Dermis blood vessel endothelial cell (primary cell): ENCODE measurements at places on chromosomes 12 and 14. TPM values are rescaled to one million over a fixed set of nuclear protein-coding genes. Genes with fewer than 3 reads are reported as not detected.

Gene SERPINA10
- not detected in 2 replicates for total RNA-seq

Gene SLC25A21
- 0.74 and 9.7 TPM in 2 replicates for total RNA-seq

Gene OASL
- 0.34 and 0.74 TPM in 2 replicates for total RNA-seq

Gene ERBB3
- 0.34 and 0.88 TPM in 2 replicates for total RNA-seq

Gene CCNT1
- 25.9 and 28.3 TPM in 2 replicates for total RNA-seq

Gene STON2
- total RNA-seq: 100 and 119 TPM in 2 replicates

Gene TPPP2
- not detected in 2 replicates for total RNA-seq

Gene ITGB7
- 0.19 and 0.34 TPM in 2 replicates for total RNA-seq

Gene DCN
- total RNA-seq: 4.3 and 35.6 TPM in 2 replicates

Gene SLC16A7
- 7.1 and 9.5 TPM in 2 replicates for total RNA-seq

Gene CIROP
- total RNA-seq: not detected in 2 replicates

Gene RNF212B
- not detected in 2 replicates for total RNA-seq

Gene PLD4
- under 0.01 and 0.05 TPM in 2 replicates for total RNA-seq

Gene RNU6-7
- not detected in 2 replicates for total RNA-seq

Gene TMEM132D
- total RNA-seq: not detected in 2 replicates

Gene CERS5
- 24.5 and 46.0 TPM in 2 replicates for total RNA-seq

Gene SOCS2
- 83.3 and 93.6 TPM in 2 replicates for total RNA-seq

Gene C3AR1
- total RNA-seq: 0.09 TPM in 1 of 2 replicates, not detected in the other

Gene CLEC9A
- not detected in 2 replicates for total RNA-seq

Gene RSRC2
- 49.4 and 49.5 TPM in 2 replicates for total RNA-seq

Gene LYZ
- total RNA-seq: not detected in 2 replicates

Gene TAS2R42
- total RNA-seq: not detected in 2 replicates

Gene HOXC10
- 0.28 and 0.85 TPM in 2 replicates for total RNA-seq

Gene MSI1
- total RNA-seq: not detected in 2 replicates

Gene OTOGL
- total RNA-seq: 0.17 and 1.2 TPM in 2 replicates

Gene TEAD4
- 24.7 and 36.2 TPM in 2 replicates for total RNA-seq

Gene HOXC4
- not detected in 2 replicates for total RNA-seq

Gene MFAP5
- 0.19 and 0.85 TPM in 2 replicates for total RNA-seq

Gene GRIP1
- 0.05 and 0.17 TPM in 2 replicates for total RNA-seq

Gene DHRS1
- total RNA-seq: 10.6 and 16.7 TPM in 2 replicates

Gene P2RX2
- 0.17 TPM in 1 of 2 replicates, not detected in the other for total RNA-seq

Gene SLC17A8
- not detected in 2 replicates for total RNA-seq

Gene MGP
- total RNA-seq: 63.0 and 68.4 TPM in 2 replicates

Gene LALBA
- total RNA-seq: not detected in 2 replicates

Gene PRPF39
- total RNA-seq: 28.9 and 44.4 TPM in 2 replicates

Gene KRT72
- total RNA-seq: not detected in 2 replicates

Gene BCAT1
- 103 and 166 TPM in 2 replicates for total RNA-seq

Gene NOC4L
- total RNA-seq: 12.1 and 18.3 TPM in 2 replicates

Gene PRPH
- not detected in 2 replicates for total RNA-seq

Gene RASAL1
- total RNA-seq: under 0.01 and 0.05 TPM in 2 replicates

Gene SCNN1A
- total RNA-seq: 1.5 and 7.1 TPM in 2 replicates

Gene OVCH1
- not detected in 2 replicates for total RNA-seq

Gene TMEM63C
- under 0.01 TPM in 1 of 2 replicates, not detected in the other for total RNA-seq

Gene OTX2
- not detected in 2 replicates for total RNA-seq

Gene HAL
- total RNA-seq: 0.14 and 0.17 TPM in 2 replicates

Gene RERG
- under 0.01 TPM in 1 of 2 replicates, not detected in the other for total RNA-seq

Gene TBC1D30
- 19.6 and 19.9 TPM in 2 replicates for total RNA-seq

Gene KRT6C
- total RNA-seq: not detected in 2 replicates

Gene RBM19
- total RNA-seq: 15.1 and 25.0 TPM in 2 replicates

Gene RNASE3
- not detected in 2 replicates for total RNA-seq

Gene PGF
- total RNA-seq: 126 and 252 TPM in 2 replicates

Gene KRT82
- total RNA-seq: not detected in 2 replicates

Gene EML5
- total RNA-seq: under 0.01 and 0.19 TPM in 2 replicates

Gene TAS2R7
- total RNA-seq: not detected in 2 replicates

Gene CCDC38
- not detected in 2 replicates for total RNA-seq

Gene LGR5
- not detected in 2 replicates for total RNA-seq

Gene VDR
- under 0.01 and 0.47 TPM in 2 replicates for total RNA-seq

Gene NAV3
- total RNA-seq: 5.4 and 6.0 TPM in 2 replicates

Gene GSG1
- not detected in 2 replicates for total RNA-seq
